ENCODE measurements at places on chromosomes 1 and 21.
A peak's percentile ranks its signal among the peaks of the same experiment; 100 is the strongest.

GRCh38 chr1:154807048-154807591, 63.0 kb downstream of the KCNN3 start:
- no peak for DNase-seq

DNA sequence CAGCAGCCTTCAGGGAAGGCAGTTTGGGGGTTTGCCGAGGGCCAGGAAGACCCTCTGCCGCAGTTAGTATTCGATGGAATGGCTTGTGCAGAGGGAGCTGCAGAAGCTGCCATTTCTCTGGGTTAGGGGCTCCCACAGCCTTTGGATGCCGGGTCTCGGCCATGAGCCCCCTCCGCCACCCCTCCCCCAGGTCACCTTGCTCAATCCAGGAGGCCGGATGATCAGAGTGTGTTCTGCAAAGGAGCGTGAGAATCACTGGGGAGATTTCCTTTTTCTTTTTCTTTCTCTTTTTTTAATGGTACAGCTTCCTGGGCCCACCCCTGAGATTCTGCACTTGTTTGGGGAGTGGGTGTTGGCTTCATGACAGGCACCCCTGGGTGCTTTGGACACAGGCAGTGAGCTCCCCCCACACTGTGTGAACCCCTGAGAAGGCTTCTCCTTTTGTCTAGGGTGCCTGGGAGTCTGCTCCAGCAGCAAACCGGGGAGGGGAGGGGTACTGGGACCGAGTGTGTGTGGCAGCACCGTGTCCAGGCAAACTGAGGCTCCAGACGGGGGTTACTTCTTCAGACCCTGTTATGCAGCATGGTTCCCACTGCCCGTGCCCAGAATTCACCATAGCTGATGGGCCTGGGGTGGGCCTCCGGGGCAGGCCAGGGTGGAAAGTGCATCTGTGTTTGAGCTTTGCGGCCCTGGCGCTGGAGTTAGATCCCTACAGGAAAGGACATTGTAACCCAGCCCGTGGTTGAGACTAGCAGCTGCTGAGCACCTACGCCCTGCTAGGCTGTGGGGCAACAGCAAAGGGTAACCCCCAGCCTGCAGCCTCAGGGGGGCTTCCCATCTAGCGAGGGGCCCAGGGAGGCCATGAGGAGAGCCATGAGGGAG, 18.5 kb downstream of the TNFRSF1B start:
- DNase-seq = no peak

DNA sequence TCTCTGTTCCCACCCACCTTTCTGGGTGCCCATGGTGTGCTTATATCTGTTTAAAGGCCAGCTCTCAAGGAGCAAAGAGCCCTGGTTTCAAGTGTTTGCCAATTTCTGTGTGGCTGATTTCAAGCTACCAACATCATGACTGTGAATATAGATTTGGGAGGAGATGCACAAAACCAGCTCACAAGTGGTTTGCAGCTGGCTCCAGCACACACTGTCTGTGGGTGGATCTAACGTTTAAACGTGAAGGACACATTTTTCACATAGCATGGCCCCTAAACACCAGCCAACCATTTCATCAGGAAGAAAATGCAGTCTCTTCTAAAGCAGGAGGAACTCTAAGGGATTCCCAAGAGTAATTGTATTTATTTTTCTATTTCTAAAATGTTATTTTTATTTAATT, 65.2 kb downstream of the FCRL5 start:
- no peak for DNase-seq

- DNase-seq = no peak
Observed at GRCh38 chr1:241808265-241808664, 39.7 kb upstream of the EXO1 start.

- peak; percentile 77 for DNase-seq
Observed at GRCh38 chr1:92994105-92994712, 32.9 kb upstream of the DIPK1A start.

- no peak for DNase-seq
Observed at GRCh38 chr1:175449306-175449705, 256.7 kb upstream of the KIAA0040 start.

GRCh38 chr1:143643148-143643885, 328.5 kb downstream of the FAM72C start:
- DNase-seq = no peak

DNA sequence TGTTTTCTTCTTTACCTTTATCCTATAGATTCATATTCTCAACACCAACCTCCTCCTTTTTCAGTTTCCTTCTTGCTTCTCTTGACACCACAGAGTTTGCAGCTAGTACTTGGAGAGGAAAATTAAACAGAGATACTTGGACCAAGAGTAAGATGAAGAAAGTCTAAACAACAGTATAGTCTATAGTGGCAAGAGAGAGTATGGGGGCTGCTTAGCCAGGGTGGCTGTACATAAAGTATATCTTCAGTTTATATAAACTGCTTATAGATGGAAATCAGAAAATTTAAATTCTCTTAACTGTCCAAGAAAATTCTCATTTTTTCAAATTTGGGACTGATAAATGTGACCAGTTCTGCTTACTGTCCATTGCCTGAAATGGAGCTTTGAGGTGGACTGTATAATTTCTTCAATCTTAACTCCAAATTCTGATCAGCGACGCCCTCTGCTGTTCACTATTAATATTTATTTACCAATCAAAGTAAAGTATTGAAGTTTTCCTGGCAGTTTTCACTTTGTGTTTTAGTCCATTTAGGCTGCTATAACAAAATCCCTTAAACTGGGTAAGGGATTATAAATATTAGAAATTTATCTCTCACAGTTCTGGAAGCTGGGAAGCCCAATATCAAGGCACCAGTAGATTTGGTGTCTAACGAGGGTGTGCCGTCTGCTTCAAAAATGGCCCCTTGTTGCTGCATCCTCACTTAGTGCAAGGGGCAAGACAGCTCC, 14.8 kb upstream of the METTL18 start:
- DNase-seq = no peak

DNA sequence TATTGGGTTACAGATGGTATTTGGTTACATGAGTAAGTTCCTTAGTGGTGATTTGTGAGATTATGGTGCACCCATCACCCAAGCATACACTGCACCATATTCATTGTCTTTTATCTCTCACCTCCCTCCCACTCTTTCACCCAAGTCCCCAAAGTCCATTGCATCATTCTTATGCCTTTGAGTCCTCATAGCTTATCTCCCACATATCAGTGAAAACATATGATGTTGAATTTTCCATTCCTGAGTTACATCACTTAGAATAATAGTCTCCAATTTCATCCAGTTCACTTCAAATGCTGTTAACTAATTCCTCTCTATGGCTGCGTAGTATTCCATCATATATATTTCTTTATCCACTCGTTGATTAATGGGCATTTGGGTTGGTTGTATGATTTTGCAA, 36.8 kb upstream of the ZNF678 start:
- no peak for DNase-seq

DNA sequence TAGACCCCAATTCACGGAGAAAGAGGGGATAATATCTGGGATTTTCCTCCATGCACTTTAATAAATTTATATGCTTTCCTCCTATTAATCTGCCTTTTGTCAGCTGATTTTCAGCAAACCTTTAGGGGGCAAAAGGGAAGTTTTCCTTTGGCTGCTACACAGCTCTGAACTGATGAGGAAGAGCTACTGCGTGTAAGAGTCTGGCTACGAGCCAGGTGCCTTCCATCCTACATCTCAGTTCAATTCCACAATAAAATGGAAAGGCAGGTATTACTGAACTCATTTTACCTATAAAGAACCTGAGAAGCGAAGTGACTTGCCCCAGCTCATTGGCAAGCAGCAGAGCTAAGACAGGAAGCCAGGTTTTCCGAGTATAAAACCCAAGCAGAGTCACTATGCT, 28.3 kb upstream of the ZNF326 start:
- DNase-seq = no peak

DNA sequence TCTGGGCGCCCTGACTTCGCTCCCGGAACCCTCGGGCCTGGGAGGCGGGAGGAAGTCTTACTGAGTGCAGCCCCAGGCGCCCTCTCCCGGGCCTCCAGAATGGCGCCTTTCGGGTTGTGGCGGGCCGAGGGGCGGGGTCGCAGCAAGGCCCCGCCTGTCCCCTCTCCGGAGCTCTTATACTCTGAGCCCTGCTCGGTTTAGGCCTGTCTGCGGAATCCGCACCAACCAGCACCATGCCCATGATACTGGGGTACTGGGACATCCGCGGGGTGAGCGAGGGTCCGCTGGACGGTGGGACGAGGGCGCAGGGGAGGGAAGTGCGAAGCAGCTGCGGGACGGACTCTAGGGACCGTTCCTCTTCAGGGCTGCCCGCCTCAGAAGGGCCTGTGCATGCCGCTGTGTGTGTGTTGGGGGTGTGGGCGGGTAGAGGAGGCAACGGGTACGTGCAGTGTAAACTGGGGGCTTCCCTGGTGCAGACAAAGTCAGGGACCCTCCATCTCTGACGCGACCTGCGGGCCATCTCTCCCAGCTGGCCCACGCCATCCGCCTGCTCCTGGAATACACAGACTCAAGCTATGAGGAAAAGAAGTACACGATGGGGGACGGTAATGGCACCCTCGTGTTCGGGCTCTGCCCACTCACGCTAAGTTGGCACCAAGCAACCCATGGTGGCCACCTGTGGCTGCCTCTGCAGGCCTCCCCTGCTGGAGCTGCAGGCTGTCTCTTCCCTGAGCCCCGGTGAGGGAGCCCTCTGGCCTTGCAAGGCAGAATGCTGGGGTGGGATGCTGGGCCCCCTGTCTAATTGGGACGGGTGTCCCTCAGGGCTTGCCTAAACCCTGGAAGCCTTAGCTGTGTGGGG, at the start of gene GSTM1:
TSS of gene GSTM1 (plus strand) at position 177 of the 859 bp plus-strand sequence. CDS start at position 234, 57 bp downstream.
- no peak for DNase-seq

DNA sequence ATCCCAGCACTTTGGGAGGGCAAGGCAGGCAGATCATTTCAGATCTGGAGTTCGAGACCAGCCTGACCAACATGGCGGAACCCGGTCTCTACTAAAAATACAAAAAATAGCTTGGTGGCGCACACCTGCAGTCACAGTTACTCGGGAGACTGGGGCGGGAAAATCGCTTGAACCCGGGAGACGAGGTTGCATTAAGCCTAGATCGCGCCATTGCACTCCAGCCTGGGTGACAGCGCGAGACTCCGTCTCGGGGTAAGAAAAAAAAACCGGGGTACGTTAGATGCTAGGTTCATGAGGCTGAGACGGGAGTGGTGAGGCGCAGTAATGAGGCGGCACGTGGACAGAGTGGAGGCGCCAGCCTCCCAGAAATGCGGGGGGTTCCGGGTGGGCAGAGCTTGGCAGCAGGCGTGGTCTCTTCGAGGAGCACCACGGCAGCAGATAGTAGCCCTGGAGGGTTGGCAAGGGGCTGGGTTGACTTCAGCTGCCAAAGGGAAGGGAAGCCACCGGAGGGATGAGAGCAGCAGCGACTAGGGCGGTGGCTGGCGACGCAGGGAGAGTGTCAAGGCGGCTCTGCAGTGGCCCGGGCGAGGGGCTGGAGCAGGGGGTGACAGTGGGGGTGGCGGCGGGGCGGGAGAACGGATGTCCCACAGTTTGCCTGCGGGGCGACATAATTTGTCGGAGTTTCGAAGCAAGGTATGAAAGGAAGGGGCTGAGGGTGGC, 832 bp downstream of the MRPL20 start:
- DNase-seq = no peak

DNA sequence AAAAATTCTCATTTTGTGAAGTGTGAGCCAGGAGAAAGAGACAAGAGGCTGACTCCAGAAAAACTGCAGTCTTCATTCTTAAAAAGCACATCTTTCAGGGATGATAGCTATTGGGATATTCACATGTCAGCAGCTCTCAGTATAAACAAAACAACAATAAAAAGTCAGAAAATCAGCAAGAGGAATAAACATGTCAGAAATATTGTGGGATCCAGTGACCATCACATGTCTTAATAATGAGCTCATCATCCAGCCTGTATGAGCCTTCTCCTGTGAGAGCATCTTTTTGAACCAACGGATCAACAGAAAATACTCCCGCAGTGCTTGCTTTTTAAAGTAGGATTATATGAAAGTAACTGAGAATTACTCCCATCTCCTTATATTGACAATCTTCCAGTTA, 241.6 kb downstream of the SMYD3 start:
- no peak for DNase-seq

DNA sequence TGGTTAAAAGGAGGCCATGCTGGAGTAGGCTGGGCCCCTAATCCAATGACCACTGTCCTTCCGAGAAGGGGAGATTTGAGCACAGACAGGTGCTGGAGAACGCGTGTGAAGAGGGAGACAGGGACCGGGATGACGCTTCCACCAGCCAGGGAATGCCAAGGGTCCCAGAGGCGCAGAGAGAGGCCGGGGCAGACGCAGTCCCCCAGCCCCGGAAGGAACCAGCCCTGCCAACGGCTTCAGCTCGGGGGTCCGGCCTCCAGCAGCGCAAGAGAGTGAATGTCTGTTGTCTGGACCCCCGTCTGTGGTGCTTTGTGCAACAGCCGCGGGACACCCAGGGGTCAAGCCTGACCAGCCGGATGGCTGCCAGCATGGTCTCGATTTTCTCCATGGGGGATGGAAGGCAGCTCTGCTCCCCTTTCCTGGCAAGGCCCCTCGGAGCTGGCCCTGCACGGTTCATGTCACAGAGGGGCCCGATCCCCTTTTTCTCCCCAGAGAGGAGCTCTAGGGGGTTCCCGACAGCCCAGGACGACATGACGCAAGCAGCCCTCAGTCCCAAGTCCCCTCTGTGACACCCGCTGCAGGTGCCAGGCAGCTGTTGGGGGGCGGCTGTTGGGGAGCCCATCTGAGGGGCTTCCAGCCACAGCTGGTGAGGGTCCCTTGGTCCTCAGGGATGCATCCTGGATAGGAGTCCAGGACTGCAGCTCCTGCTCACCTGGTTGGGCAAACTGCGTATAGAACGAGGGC, 73.5 kb downstream of the SIK1 start:
- DNase-seq = no peak
